ENCODE measurements at places on chromosomes 2 and 18.

DNA sequence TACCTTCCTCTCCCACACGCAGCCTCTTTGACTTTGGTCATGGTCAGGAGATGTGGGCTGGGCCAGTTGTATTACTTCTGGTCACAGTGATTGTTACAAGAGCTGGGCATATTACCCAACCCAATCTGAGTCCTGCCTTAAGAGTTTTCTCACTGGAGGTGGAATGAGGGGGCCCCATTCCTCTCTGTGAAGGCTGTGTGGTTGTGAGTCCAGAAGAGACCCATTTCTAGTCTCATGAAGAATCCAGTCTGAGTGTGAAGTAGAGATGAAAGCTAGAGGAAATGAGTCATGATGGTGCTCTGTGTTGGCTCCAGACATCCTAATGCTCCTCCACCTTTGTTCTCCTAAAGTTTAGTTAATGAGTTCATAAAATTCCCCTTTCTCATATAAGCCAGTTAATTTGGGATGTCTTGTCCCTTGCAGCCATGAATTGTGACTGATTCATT is 50.8 kb upstream of the RASGRP3 start:
- no peak for DNase-seq

DNA sequence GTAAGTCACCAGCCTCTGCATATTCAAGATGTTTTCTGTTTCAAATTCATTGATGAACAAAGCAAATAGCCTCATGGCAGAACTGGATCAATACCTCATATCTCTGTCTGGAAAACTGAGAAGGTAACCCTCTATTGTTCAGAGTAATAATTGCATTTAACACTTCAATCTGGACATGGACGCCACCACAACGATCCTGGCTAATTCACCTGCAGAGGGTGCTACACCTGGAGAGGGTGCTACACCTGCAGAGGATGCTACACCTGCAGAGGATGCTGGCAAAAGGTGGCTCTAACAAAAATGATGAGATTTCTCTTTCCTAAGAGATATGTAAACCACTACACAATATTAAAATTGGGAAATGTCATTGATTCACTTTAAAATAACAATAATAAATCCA is 183.1 kb upstream of the HNRNPA3 start:
- no peak for DNase-seq

GRCh38 chr18:24918257-24918656 is 433.7 kb downstream of the ZNF521 start:
- no peak for DNase-seq

DNA sequence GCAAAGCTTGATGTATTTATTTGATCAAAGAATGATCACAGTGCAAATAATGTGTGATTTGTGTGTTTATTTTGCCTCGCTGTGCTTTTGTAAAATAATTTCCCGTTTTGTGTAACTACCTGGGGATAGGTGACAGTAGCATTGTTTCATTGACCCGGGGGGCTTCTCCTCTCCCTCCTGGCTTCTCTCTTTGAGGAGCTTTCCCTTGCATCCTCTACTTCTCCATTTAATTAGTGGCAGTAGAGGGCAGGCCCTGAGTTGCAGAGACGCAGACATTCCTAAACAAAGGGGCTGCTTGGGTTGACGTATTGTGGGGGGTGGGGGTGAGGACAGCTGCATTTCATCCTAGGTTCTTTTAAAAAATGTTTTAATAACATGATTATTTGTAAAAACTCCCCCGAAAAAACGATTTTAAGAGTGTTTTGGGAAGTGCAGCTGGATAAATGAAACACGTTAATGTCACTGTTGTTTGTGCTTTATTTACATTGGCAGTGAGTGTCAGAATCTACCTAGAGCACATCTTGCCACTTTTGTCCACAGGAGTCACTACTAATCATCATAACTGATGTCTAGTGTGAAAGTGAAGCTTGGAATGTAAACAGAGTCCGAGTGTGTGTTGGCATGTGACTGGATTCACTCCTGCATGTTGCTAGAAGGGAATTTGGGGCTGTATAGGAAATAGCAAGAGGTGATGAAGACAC is 2.2 kb downstream of the NEDD4L start:
- no peak for DNase-seq

- DNase-seq, result no peak
These were observed 546.0 kb downstream of the ZNF804A start for GRCh38 chr2:185144159-185144919.

DNA sequence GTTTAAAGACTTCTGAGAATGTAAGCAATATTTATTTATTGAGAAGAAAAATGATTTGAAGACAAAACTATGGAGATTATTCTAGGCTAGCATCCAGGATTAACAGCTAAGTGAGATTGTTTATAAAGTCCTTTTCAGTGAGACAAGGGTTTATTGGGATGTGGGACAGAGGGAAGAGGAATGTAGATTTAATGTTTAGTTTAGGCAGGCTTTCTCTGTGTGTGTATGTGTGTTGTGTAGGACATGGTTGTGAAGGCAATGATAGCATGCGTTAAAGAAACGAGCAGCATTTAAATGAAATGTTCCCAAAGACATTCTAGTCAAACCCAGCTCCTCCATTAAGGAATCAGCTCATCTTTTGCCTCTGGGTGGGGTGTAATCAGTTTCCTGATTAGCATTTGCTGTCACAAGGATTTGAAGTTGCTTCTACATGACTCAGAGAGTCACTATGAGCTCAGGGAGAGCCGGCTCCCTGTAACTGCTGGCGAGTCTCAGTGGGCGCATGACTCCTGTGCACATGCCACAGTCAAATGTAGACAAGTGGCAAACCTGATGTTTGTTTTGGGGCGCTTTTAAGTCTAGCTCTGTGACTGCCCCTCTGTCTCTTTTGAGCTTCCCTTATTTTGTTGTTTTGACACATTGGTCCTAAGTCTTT is 442.2 kb upstream of the CELF4 start:
- DNase-seq, result no peak

GRCh38 chr2:230268606-230269243 is 43.2 kb downstream of the SP140 start:
- no peak for DNase-seq

- DNase-seq, result no peak
These were observed 153.7 kb upstream of the FBXO11 start for GRCh38 chr2:48059975-48060374.

DNA sequence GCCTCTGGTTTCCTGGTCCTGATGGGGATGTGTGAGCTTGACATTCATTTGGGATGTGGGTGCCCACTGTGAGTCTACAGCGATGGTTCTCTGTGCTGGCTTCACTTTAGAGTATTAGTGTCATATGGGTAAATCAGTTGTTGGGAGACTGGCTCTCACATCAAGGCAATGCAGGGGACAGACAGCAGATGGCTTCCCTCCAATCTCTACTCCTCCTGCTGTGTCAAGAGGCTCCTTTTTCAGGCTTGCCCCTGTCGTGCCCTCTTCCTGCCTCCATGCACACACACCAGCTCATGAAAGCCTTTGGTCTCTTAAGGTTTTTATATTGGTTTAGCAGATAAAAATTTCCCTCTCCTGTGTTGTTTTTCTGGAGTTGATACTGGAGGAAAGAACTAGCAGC is 315.6 kb downstream of the RDH14 start:
- DNase-seq, result no peak

- DNase-seq, result no peak
These were observed 64.4 kb upstream of the NOSTRIN start for GRCh38 chr2:168738062-168738461.

DNA sequence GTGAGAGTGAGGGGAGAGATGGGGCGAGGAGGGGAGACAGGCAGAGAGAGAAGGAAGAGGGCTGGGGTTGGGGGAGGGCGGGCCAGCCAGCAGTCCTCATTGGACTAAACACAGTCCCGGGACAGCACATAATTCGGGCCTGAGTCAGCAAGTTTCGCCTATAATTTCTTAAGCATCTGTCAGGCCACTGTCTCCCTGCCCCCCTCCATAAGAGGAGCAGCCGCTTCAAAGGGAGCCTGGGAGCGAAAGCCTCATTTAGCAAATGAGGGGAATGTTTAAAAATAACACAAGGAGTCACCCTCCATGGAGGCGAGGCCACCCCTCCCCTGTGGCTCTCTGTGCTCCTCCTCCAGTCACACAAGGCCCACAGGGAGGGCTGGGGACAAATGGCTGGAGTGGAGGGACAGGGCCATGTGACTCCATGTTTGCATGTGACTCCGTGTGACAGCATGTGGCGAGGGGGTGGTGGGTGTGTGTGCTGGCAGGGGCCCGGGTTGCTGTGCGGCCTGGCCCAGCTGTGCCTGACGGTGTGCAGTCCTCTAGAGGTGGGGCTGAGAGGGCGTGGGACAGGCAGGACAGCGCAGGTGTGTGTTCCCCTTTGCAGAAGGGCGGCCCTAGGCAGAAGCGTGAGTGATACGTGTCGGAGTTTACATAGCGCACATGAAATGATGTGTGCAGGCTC is 162.4 kb downstream of the CELF4 start:
- no peak for DNase-seq

- no peak for DNase-seq
These were observed 153.4 kb downstream of the TMEM18 start for GRCh38 chr2:523698-524270.

DNA sequence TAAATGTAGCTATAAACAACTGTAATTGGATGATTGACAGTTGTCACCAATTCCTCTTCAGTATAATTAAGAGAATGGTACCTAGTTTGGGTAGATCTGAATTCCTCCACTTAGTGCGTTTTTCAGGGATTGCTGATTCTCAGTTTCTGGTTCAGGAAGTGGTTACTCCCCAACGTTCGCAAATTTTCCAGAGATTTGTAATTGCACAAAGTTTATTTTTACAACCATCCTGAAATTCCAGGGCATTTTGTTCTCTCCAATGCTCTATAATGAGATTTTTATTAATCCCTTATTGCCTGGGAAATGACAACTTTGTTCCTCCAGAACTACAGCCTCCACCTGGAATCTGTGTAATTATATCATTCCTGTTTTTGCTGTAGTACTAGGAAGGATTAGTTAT is 710.6 kb upstream of the ZEB2 start:
- no peak for DNase-seq

GRCh38 chr2:85843543-85843942 is 45.2 kb downstream of the ST3GAL5 start:
- no peak for DNase-seq

GRCh38 chr2:104864280-104865095 is 10.6 kb downstream of the POU3F3 start:
- DNase-seq, result no peak

GRCh38 chr2:231676243-231676642 is 32.1 kb upstream of the PTMA start:
- no peak for DNase-seq

GRCh38 chr2:63132020-63132419 is 81.4 kb downstream of the OTX1 start:
- DNase-seq, result no peak

GRCh38 chr2:207749873-207750272 is 19.8 kb downstream of the FZD5 start:
- no peak for DNase-seq

GRCh38 chr2:13919981-13920382 is 712.5 kb upstream of the LRATD1 start:
- no peak for DNase-seq

GRCh38 chr18:74604774-74605173 is 7.1 kb downstream of the ZNF407 start:
- DNase-seq, result no peak

GRCh38 chr2:191835539-191836350 is 11.1 kb downstream of the CAVIN2 start:
- no peak for DNase-seq

GRCh38 chr2:68565858-68566257 is 77.5 kb upstream of the PROKR1 start:
- DNase-seq, result no peak

DNA sequence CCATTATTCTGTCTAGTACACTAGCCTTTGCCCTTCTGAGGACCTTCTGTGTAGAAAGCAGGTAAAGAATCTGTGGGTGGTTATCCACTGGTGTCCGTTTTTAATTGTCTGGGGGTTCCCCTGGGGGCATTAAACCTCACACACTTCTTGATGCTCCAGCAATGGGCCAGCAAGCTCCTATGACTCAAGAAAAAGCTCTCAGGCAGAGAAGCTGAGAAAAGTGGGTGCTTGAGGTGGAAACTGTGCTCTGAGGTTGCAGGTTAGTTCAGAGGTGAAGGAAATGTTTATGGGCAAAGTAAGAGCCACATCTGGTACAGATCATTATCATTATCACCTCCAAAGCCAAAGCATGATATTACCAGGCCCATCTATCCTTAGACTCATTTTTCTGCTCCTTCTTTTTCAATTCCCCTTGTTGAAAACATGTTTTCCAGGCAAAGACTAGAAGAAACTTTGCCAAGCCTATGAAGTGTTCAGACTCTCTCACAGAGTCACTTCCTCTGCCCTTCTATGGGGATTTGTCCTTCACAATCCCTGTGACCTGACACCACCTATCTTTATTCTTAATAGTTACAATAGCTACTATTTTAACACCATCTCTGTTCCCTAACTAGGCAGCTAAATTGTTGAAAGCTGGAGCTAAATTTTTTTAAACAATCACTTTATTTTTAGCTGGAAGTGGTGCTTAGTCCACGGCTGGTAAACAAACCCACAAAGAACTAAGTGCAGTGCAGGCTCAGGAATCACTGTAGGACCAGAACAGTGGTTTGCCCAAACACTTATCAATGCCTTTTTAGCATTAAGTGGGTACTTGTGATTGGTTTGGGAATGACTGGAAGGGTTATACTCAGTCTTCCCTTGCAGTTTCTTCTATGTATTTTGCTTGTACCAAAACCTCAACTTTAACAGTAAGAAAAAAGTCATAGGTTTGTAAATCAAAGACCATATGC is 512.8 kb upstream of the POU3F3 start:
- no peak for DNase-seq

DNA sequence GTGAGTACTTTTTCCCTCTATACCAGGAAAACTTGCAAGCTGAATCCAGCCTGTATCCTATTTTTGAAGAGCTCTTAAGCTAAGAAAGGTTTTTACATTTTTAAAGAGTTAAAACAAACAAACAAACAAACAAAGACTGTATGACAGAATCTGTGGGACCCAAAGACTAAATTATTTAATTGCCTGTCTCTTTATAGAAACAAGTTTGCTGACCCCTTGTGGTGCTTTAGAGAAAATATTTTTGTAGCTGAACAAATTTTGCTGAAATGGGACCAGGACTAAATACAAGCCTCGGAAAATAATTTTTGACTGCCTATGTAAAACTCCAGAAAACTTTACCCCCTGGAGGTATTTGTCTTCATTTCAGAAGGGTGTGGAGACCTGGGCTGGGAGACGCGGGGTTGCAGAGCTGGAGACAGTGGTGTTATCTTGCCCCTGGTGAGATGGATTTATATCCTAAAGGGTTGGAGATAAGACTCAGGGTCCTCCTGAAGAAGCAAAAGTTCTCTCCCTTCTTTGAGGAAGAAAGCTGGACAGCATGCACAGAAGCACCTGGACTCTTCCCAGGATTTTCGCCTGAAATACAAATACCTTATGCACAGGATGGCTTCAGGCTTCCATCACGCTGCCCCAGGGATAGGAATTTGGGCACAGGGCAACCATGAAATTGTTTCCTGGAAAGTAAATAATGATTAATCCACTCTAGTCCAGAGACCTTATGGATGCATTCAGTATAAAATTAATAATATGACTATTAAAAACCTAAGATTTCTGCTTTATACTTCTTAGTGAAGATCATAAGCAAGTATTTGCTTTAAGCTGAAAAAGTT is 54.3 kb downstream of the TMX3 start:
- no peak for DNase-seq

DNA sequence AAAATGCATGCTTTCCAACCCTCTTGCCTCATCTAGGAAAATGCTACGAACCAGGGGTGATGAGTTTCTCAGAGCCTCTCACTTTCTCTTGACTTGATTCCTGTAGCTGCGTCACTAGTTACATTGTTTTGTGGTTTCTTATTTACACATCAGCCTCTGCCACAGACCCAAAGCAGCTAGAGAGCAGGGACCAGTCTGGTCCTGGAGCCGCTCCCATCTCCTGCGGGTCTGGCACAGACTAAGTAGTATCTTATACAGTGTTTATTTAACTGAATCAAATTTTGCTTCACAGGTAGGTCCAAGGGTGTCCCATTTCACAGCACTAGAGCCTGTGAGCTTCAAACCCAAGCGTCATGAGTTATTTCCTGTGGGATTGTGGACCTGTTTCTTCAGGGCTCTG is 310.5 kb downstream of the MYCN start:
- DNase-seq, result no peak

Data from KG1 (cell line).